ENCODE measurements at places on chromosomes 2 and 18.

- DNase-seq = no peak
Measured at GRCh38 chr2:46393865-46394264, 85.5 kb upstream of the TMEM247 start.

- no peak for DNase-seq
Measured at GRCh38 chr2:35585972-35586371, 769.6 kb upstream of the CRIM1 start.

DNA sequence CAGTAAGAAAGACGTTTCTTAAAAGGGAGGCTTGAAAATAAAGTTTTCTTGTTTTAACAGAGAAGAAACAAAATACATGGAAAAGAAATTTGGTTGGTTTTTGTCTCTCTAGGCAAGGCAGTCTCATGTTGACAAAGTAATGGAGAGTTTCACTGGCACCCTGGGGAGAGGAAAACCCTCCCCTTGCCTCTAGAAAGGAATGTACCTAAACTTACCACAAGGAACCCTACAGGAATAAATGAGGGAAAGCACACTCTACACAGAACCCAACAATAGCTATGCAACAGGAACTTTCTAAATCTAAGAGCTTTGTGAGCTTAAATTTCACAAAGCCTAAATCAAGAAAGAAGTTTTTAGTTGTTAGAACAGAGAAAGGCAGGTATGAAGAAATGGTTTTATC, 37.0 kb downstream of the FIGN start:
- no peak for DNase-seq

GRCh38 chr18:76429262-76430126, 65.5 kb downstream of the ZNF516 start:
- peak; percentile 94 for DNase-seq

GRCh38 chr2:129201696-129202095, 777.8 kb upstream of the RAB6C start:
- DNase-seq = no peak

- no peak for DNase-seq
Measured at GRCh38 chr2:192298664-192299063, 103.9 kb upstream of the TMEFF2 start.

- DNase-seq = no peak
Measured at GRCh38 chr2:204026294-204026693, 89.7 kb downstream of the ICOS start.

- no peak for DNase-seq
Measured at GRCh38 chr2:7480431-7480830, 563.2 kb downstream of the RNF144A start.

- DNase-seq = no peak
Measured at GRCh38 chr2:123816203-123816602, 208.9 kb upstream of the CNTNAP5 start.

DNA sequence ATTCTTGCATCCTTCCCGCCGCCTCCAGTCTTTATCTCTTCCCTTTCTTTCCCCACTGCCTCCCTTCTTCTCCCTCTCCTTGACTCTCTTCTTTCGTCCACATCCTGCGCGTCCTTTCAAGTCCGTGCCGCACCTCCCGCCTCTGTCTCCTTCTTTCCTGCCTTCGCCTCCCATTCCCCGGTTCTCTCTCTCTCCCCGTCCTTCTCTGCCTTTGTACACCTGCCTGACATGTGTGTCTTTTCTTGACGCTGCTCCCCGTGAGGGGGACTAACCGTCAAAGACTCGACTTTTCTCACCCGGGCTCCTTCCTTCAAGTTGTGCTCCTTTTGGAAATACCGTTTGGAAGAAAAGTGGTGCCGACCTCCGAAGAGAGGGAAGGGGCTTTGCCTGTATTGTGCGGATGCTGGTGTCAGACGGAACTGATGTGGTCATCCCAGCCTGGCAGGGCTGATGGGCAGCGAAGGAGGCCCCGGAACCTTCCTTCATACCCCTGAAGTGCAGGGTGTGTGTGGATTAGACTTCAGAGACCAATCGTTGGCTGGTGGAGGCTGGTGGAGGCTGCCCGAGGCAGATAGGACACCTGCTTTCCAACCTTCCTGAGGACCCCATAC, 879 bp downstream of the TMEM178A start:
- no peak for DNase-seq

GRCh38 chr2:171004833-171005232, 75.8 kb downstream of the GORASP2 start:
- no peak for DNase-seq

GRCh38 chr2:39837856-39838453, 58.9 kb upstream of the THUMPD2 start:
- DNase-seq = peak; percentile 52

- no peak for DNase-seq
Measured at GRCh38 chr2:239916205-239917124, 108.7 kb downstream of the NDUFA10 start.

DNA sequence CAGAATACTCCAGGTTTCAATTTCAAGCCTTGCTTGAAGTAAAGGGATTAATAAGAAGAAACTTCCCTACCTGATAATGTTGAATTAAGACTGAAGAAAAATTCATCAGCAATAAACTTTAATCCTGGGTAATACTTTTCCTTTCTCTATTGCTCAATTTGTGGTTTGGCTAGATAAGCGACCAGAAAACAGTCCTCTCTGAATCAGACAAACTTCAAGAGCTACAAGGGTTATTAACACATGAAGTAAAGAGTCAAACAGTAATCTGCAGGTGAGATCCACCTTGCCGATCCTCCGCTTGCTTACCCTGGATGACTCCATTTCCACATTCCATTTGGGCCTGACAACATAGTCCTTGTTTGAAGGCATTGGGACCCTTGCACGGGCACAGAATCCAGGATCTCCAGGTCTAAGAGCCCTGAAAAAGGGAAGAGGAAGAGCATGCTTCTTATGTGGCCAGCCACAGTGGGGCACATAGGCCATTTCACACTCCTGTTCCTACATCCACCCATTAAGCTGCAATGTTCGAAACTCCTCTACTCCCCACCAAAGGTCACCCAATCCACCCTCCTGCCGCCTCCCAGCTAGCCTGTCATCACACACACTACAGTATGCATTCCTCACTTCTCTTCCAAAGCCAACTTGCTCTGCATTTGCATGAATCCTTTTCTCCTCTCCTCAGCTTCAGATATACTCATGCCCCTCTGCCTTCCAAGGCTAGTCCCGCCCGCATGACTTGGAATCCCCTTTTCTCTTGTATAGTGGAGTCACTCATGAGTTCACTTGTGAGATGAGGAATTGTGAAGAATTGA, 39.8 kb downstream of the IWS1 start:
- DNase-seq = peak; percentile 78

DNA sequence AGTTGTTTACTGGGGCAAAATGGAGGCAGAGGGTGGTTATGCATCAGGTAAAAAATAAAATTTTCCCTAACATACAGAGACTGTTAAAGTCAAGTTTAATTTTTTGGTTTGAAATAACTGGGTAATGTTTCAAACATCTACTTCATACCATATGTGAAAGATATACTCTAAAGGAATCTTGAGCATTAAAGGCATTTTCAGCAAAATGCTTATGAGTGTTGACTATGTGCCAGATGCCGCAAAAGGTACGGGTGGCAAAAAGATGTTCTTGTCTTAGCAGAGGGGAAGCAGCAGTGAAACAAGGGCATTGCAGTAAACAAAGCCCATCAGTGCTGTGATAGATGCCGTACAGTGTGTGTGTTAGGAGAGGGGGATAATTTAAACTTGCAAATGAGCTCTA, 263.1 kb upstream of the ID2 start:
- peak; percentile 63 for DNase-seq

GRCh38 chr2:100060875-100061274, 81.5 kb downstream of the AFF3 start:
- no peak for DNase-seq
